Stimulated activated CD4-positive, alpha-beta T cell treated with anti-CD3 and anti-CD28 coated beads, Interleukin-1b, Interleukin-23, amount 100 ng/mL, for 24 hours (primary cell): ENCODE measurements at places on chromosomes 2 and 18.
A peak's percentile ranks its signal among the peaks of the same experiment; 100 is the strongest.

DNA sequence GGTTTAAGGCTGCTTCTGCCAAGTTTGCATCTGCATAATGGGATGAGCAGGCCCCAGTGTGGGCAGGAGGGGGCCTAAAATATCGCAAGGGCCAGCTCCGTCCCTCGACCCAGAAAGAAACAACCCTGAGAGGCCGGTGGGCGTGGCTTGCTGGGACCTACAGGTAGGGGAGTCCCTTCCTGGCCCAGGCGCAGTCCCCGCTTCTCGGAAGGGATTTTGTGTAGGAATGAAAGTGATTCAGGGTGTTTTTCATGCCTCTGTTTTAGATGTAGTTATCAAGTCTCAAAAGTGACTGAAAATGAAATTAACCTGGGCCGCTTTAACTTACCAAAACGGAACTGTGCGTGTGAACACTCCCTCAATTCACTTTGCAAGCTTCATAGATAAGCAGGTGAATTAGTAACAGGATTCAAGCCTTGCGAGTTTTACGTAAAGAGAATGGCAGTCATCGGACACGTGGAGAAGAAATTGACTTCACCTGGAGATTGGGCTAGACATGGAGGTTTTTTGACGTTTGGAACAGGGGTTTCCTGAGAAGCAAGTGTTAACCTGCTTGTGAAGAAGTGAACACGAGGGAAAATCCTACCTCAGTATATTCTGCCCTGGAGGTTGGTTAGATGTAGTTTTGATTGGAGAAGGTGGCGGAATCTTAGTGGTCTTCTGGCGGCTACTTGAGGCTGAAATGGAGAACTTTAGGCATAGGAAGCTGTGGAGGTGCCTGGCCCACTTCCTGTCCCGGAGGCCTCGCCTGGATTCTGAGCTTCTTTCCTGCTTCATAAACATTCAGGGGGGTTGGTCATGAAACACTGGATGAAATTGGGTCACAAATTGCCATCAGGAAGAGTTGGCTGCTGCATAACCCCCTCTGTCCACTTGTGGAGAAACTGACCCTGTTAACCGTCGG lies 1.7 kb downstream of the NCK2 start:
- peak; percentile 87 for DNase-seq

GRCh38 chr2:99659874-99660273 lies 170.1 kb upstream of the REV1 start:
- DNase-seq: no peak

DNA sequence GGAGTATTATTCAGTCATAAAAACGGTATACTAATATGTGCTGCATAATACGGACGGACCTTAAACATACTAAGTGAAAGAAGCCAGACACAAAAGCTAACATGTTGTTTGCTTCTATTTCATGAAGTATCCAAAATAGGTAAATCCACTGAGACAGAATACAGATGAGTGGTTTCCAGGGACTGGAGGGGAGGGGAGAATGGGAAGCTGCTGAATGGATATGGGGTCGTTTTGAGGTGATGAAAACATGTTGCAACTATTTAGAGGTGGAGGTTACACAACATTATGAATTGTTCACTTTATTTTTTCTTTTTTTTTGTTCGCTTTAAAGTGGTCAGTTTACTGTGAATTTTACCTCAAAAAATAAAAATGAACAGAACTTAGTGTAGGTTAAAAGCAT lies 52.9 kb downstream of the RAB10 start:
- no peak for DNase-seq

GRCh38 chr2:66794551-66794950 lies 359.6 kb downstream of the MEIS1 start:
- no peak for DNase-seq
